Hematopoietic multipotent progenitor cell treated with erythropoietin and hydrocortisone succinate and interleukin-3 and kit ligand, for 15 days (in vitro differentiated cells): ENCODE measurements at places on chromosomes 13 and 19.

GRCh38 chr19:6828306-6828697 lies 55.8 kb downstream of the VAV1 start:
- DNase-seq: no peak

- DNase-seq: no peak
These were observed 7.5 kb downstream of the DNAJC3 start for GRCh38 chr13:95684418-95684817.

GRCh38 chr19:4979211-4979807 lies 10.4 kb downstream of the KDM4B start:
- no peak for DNase-seq

DNA sequence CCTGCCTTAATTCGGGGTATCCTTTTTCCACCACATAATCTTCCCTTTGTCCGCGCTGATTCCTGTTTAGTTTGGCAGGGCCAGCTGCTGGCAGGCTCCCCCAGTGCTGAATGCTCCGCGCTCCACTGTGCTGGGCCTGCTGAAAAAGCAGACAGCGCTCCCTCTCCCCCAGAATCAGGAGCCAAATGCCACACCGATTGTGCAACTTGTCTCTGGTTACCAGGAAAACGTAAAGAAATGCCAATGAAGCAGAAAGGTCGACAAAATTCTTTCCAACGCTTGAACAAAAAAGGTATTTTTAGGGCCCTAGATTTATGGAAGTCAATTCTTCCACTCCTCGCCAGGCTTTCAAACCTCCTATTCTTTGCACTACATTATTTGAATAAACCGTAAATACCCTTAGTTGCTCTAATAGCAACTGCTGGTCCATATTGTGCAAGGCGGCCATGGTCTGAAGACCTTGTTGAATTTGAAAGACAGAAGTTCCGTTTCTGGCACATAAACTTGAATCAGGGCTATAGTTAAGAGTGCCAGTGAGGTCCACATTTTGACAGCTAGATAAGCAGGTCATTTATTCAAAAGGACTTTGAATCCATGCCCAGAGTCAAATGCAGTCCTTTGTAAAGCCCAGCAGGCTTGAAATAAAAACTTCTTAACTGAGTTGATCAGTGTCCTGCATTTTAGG lies 206.7 kb upstream of the RFC3 start:
- no peak for DNase-seq

DNA sequence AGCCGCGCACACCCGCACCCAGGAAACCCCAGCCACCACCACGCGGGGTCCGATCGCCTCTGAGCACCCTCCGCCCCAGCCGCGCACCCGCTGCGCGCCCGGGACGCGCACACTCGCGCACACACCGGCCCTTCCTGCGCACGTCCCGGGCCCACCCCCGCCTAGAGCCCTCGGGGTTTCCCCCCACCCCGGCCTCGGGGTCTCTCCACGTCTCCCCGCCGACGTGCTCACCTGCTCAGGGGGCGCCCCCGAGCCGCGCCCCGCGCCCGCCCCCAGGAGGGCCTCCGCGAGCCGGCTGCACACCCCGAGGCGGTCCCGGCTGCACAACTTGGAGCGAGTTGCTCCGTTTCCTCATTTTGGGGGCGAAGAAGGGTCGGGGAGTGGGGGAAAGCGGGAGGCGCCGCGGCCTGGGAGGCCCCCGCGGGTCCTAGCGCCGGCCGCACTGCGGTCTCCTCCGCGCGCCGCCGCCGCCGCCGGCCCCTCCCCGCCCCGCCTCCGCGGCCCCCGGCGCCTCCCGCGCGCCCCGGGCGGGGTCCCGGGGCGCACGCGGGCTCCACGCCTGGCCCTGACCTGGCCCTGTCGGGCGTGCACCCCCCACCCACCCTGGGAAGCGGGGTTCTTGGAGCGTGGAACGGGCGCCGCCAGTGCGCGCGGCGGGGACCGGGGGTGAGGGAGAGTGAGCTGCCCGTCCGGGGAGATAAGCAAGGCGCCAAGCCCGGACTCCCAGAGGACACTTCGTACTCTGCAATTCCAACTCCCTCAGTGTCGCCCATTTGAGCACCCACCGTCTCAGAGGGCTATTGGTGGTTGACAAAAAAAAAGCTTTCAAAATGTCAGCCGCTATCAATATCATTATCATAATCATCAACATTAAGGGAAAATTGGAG lies at the start of gene MATK:
Gene MATK (minus strand): TSS at position 444 of the 887 bp plus-strand sequence. CDS start 1,246 bp downstream, outside the sequence.
- no peak for DNase-seq
